HL-60 (cell line): ENCODE measurements at places on chromosomes 5 and 9.

GRCh38 chr9:79617395-79617794 is 45.6 kb downstream of the TLE4 start:
- no peak for DNase-seq

GRCh38 chr5:116242343-116242742 is 157.5 kb downstream of the COMMD10 start:
- no peak for DNase-seq

GRCh38 chr9:106981396-106982287 is 118.7 kb downstream of the ZNF462 start:
- no peak for DNase-seq

- DNase-seq: no peak
These were observed 28.4 kb downstream of the SPZ1 start for GRCh38 chr5:80348171-80348570.

DNA sequence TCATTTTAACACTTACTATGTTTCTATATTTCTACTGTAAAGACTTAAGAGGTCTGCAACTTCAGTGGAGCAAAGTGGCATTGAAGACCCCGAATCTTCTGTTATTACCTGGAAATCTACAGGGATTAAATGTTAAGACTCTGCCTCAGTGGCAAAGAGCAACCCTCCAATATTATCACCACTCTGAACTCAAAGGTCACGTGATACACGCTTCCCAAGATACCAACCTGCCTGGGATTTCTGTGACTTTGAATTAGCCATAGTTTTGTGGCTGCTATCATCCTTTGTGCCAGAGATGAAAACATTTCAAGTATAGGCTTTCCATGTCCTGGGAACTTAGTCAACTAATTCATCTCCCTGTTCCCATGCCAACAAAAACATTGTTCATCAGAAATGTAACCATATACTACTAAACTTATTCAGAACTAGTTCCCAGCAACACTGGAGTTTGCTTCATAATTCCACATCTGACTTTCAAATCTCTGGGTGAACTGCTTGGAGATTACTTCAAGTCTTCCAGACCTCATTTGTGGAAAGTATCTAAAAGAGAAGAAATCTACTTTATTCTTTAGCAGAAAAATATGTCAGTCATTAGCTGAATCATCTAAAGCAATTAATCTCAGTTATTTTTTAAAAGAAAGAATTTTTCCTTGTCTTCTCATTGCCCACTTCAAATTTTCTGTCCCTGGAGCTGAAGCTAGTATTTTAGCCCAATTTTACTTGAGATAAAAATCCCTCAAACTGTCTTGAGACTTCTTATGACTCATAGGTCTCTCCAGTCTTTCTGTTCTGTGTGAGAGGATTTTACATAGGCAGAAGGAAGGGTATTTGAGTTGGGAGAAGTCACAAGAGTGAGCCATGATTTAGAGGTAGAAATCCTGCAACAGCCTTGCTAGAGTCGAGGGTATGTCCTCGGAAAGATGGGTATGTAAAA is 83.0 kb downstream of the ZNF462 start:
- DNase-seq: no peak

DNA sequence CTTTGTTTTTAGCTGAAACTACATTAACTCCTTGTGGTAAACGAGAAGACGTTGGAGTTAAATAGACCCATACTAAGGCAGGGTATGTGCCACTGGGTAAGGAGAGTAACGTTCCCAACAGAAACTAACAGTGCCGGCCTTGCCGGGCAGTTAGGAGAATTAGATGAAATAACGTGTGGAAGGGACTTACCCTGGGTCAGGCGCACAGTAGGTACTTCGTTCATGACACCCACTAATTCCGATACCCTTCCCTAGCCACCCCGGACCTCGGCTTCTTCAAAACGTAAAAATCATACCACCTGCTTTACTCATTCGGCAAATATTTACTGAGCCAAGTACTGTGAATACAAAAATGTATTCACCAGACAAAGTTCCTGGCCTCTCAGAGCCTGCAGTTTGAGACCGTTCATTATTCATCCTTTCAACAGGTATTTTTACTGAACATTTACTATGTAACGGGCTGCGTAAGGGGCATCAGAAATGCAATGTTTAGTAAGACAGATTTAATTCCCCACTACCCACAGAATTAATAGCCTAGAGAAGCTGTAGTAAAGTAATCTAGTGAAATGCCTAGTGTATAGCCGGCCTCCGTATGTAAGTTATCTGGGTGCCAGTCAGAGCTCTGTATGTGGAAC is 3.2 kb upstream of the SMIM23 start:
- DNase-seq: no peak

- no peak for DNase-seq
These were observed 23.2 kb downstream of the XPA start for GRCh38 chr9:97673922-97674321.

DNA sequence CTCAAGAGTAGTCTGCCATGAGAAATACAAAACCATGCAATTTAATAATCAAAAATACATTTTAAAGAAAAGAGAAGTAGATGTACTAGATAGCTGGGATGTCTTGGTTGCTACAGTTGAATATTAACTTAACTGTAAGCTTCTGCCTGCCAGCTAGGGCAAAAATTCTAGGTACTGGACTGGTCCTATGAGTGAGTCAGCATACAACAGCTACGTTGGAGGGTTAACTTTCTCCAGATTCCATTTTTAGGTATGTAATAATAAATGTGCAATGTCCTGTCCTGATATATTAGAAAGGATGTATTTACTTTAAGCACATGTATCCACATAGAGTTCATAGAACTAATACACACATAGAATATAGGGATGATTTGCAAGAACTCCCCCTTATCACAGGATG is 230.1 kb downstream of the CAAP1 start:
- DNase-seq: no peak

- DNase-seq: no peak
These were observed 123.7 kb downstream of the INSYN2B start for GRCh38 chr5:169856571-169856970.

DNA sequence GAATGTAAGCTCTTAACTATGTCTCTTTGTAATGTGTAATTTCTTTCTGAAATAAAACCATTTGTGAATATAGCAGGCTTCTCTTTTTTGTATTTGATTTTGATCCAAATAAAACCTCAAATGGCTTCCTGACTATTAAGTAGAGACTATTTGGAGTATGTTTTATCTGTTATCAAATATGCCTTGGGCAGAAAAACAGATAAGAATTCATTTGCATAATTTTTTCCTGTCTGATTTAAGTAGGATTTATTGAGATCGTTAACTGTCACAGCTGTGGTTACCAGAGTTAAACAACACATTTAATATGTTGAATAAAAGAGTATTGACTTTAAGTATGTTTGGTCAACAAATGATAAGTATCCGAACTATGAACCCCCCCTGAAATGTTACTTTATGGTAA is 104.9 kb downstream of the MELK start:
- DNase-seq: no peak

GRCh38 chr5:127589309-127590030 is 59.4 kb upstream of the CTXN3 start:
- DNase-seq: no peak

DNA sequence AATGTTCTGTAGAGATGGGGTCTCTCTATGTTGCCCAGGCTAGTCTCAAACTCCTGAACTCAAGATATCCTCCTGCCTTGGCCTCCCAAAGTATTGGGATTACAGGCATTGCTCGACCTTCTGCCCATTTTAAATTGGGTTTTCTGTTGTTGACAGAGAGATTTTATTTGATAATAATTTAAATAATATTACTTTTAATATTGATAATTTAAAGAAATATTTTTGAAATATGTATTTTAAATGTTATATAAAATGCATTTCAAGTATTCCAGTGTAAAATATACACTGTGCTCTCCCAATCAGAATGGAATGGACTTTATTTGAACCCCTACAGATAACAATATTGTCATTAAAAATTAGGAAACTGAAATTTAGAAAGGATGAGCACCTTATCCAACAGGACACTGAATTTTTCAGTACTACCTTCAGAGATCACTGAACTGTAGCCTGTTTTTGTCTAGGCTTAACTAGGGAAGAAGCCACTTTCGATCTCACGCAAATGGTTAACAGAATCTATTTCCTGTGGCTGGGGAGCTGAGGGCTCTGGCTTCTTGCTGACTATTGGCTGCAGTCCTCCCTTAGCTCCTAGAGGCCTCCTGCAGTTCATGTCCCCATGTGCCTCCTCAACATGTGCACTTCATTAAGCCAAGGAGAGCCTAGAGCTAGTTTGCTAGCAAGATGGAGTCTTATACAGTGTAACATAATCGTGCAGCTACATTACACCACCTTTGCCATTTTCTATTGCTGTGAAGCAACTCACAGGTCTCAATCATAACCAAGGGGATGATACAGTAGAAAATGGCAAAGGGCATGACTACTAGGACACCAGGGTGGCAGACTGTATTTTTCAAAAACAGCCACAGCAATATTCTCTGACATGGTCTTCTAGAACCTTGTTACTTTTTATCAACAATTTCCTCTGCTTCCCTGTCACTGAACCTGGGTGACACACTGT is 150.0 kb downstream of the CDC42SE2 start:
- DNase-seq: no peak

DNA sequence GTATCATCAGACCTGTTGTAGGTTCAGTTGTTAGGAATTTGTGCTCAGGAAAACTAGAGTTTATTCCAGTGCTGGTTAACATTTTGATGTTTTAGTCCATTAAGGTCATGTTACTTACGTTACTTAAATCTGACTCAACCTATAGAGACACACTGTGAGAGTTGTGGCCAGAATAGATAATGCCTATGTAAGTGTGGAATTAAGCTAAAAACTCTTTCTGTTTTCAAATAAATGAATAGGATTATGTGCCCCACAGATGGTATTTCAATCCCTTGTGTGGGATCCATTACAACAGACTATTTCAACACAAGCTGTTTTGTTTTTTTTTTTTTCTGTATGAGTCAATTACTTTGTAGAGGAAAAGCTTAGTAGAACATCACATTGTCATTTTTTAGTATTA is 68.1 kb downstream of the MEGF10 start:
- no peak for DNase-seq

- no peak for DNase-seq
These were observed 57.1 kb downstream of the EDIL3 start for GRCh38 chr5:84327591-84327990.

DNA sequence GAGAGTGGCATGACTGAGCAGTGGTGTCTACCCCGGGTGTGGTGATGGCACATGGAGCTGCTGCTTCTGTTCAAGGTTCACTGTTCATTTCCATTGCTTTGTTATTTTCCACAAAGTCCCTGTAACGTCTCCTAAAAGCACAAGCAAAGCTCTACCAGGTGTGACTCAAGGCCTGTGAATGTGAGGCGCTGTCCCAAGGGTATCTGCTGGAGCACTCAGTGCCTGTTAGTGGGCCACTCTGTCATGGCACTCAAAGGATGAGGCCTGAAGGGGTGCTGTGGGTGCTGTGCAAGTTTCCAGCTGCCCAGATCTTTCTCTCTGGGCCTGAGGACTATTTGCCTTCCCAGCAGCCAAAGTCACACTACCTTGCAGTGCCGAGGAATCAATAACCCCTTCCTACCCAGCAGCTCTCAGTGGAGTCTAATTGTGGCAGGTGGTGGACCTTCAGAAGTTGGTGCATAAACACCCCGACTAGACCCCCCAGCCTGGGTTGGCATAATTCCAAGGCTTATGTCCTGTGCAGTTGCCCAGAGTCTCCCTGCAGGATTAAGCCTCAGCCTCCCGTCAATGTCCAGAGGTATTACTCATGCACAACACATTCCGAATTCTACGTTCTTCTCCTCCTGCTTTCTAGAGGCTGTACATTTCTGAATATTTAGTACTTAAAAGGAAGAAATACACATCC is 17.4 kb upstream of the PTCH1 start:
- no peak for DNase-seq

GRCh38 chr5:87027570-87027969 is 240.1 kb upstream of the RASA1 start:
- no peak for DNase-seq

DNA sequence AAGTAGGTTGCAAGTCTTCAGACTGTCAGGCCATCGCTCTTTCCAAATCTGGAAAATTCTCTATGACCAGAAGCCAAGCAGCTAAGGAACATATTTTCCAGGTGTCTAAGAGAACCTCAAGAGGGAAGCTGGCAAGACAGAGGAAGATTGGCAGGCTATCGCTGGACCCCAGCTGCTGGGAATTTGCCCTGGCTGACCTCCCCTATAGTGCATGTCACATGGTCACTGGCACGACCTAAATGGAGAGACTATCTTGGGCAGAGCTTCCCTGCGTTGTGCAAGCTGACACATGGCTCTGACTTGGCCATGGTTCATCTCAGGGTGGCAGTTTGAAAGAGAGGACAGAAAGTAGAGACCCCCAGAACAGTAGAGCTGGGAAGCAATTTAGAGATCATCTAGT is 104.9 kb upstream of the ZNF618 start:
- no peak for DNase-seq

DNA sequence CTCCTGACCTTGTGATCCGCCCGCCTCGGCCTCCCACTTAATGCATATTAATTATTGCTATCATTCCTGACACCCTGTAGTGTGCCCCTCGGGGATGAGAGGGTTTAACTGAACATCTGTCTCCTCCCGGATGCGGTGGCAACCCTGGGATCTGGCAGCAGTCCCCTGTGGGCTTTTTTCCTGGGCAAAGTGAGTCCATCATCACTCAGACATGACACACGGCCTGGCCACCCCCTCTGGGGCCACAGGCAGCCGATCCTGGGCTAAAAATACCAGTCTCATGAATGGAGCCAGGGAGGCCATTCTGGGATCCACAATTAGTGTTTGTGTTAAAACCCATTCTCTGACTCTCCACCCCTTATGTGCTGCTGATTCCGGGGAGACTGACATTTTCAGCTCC is 161.2 kb downstream of the RGS3 start:
- DNase-seq: no peak

GRCh38 chr5:35046774-35047173 is 975 bp downstream of the AGXT2 start:
- DNase-seq: no peak
